Immature natural killer cell (primary cell): ENCODE measurements at places on chromosomes 16 and 17.

GRCh38 chr17:9024497-9024896, 3.2 kb downstream of the NTN1 start:
- no peak for DNase-seq

GRCh38 chr16:79721270-79721669, 120.7 kb upstream of the MAF start:
- no peak for DNase-seq

GRCh38 chr17:29563816-29564215, 3.0 kb downstream of the ABHD15 start:
- DNase-seq: peak; percentile 44

DNA sequence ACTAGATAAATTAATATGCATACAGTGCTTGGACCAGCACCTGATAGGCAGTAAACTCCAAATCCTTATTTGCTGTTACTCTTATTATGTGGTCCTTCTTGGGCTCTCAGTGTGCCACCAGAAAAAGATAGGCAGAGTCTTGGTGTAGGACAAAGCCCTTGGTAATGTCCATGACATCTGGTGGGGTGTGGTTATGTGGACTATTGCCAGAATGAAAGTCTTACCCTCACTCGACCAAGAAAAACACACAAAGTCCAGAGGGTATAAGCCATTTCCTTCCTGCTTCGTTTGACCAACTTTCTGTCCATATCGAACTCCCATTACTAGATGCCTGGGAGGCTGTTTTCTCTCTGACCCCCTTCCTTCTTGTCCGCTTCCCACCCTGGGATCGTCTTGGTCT, 140.9 kb downstream of the UTP18 start:
- DNase-seq: no peak

DNA sequence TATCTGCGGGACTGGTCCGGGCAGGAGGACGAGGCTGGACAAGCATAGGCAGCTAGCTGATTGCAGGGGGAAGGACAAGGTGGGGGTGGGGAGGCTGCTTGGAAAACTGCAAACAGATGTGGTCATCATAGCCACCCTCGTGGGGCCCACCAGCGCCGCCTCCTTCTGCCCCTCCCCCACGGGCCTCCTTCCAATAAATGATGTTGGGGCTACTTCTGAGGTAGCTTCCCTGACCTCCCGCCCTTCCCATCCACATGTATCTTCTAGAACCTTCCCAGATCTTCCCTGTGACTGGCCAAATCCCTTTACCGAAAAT, 12.3 kb upstream of the CDC42EP4 start:
- no peak for DNase-seq

DNA sequence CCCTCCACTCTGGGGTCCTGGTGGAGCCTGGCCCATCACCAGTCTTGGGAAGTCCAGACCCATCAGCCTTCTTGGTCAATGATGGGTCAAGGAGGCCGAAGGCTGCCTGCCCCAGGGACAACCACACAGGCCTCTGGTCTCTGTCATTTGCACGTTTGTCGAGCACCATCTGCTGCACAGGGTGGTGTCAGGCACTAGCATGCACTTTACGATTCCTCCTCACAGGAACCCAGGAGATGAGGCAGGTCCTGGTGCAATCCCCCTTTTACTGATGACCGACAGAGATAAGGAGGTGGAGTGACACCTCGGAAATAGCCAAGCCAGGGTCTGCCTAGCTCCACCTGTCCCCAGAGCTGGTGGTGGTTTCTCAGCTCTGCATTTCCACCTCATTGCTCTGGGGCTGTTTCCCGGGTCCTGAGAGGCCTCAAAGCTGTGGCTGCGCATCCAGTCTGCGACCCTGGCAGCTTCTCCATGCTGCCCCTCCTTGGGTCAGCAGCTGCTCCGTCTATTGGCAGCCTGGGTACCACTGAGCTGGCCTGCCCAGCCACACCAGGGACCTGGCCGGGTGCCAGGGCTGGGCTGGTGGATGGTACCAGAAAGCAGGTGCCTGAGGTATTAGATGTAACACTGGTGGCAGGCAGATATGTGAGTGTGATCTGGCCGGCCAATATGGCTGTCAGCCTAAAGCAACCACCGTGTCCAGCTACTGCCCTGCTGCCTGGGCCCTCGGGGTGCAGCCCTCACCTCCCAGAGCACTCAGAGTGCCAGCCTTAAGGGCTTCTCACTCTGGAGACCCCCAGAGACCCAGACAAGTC, 10.0 kb downstream of the MMP15 start:
- DNase-seq: no peak

- no peak for DNase-seq
Observed at GRCh38 chr16:64346080-64346479, 775.8 kb downstream of the CDH11 start.

DNA sequence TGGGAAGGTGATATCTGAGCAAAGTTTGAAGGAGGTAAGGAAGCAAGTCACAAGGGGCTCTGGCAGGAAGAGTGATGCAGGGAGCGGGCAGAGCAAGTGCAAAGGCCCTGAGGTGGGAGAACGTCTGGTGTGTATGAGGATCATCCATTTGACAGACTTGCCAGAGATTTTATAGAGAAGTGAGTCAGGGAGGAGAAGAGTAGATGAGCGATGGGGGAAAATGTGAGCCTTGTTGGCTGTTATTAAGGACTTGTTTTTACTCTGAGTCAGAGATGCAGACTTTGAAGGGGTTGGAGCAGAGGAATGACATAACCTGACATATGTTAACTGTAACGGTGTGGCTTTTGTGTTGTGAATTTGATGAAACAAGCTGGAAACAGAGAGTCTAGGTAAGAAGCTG, 3.5 kb upstream of the CLEC10A start:
- DNase-seq: no peak
